ENCODE measurements at places on chromosomes 5 and 9.

- no peak for DNase-seq
These were observed 21.3 kb upstream of the GLRX start for GRCh38 chr5:95843733-95844223.

DNA sequence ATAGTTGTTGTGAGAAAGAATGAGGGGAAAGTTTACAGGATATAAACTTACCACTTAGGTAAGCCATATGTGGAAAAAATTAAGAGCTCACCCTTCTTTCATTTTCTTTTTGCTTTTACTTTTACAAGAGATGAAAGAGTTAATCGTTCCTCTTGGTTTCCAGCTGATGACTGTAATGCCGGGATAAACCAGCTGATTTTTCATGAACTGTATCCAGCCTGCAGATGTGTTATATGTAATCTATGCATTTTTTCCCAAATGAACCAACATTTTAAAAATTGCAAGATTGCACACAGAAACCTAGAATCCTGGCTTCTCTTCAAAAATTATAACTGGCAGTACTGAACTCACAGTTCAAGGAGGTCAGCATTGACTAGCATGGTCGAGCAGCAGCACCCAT lies 185.9 kb downstream of the GRIA1 start:
- DNase-seq, result no peak

DNA sequence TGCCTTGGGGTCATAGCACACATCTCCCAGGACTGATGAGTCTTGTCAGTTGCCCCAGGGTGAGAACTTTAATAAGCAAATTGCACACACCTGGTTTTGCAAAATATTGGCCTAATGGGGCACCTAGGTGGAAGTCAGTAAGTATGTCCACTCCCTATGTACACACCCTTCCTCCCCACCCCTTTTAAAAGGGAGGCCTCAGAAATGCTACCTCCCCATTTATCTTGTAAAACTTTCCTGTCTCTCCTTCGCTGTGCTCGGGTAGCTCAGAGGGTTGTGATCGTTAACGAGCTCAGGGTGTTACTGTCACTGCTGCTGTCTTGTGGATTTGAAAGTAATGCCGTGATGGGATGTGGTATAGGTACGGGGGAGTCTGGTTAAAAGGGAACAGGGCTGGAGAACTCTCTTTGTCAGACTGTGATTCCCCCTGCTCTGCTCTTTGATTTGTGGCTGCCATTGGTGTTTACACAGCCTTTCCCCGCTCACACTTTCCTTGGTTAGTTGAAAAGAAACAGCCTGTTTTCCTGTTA lies 26.2 kb downstream of the ZNF462 start:
- no peak for DNase-seq

DNA sequence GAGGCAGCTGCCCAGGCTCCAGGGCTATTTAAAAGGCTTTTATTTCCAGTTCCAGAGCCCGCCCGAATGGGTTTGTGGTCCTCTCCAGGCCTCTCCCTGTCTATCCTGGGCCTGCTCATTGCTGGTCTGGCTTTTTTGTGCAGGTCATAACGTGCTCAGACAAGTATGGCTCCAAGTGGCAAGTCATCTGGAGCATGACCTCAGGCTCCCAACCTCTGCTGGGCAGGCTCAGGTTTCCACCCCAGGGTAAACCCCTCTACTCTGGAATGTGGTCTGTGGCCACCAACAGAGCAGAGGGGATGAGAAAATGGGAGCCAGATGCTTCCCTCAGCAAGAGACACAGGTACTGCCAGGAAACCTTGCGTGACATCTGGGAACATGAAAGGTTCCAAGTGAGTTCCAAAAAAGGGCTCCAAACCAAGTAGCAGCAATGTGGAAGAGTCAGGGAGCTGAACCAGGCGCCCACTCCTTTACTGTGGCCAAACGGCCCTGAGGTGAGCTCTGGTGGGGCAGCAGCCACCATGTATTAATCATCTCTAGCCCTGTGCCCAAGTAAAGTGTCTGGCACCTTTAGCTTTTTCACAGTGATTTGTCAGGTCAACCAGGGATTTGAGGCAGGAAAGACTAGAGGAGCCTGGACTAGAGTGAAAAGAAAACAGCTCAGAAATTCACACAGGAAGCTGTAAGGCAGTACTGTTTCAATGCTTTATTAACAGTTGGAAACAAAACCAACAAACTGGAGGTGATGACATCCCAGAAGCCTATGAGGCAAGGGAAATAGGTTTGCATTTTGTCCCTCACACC lies 25.7 kb downstream of the PCDHGC5 start:
- no peak for DNase-seq

GRCh38 chr5:40332970-40333369 lies 346.7 kb upstream of the PTGER4 start:
- DNase-seq, result no peak

DNA sequence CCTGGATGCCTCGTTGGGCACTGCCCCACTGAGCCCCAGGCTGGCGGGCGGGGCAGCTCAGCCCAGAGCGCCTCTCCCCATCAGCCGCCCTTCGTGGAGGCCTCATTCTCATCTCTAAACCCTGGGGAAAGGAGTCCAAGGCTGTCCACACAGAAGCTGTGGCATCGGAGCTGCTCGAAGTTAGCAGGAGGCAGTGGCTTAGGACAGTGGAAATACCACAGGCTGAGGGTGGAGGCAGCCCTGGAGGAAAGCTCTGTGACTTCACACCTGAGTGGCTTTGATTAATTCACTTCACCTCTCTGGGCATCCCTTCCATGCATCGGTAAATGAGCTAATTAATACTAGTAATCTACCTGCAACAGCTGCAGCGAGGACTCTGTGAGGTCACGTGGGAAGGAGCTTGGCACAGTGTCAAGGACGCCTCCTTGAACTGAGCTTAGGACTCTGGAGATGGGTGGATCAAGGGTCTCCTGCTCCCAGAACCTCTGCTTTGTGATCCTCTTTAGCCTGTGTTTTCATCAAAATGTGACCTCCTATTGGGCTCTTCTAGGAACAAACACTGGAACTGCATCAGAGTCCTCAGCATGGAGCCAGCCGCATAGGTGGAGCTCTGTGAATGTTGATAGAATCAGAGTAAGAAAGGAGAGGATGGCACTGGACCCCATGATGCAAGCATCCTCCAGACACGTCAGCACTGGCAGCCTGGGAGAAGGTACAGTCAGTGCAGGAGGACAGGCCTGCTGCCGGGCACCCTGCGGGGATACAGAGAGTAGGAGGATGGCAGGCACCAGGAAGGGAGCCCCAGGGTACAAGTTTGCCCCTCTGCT lies 842 bp upstream of the ANGPTL2 start:
- no peak for DNase-seq

DNA sequence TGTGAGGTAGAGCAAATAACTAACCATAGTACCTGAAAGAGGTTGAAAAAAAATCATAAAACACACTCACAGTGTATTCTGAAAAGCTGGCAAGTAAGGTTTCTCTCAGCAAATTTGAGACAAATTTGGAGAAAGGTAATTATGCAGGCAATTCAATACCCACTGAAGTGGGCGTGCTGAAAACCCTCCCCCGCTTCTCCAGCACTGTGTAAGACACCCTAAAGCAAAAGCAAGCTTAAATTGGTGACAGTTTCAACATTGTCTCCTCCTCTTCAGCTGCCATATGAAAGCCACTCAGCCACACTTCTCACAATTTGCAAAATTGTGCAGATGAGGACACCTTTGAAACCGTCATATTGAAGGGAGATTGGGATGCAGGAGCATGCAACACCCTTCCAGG lies 322.3 kb upstream of the CDH6 start:
- DNase-seq, result no peak

DNA sequence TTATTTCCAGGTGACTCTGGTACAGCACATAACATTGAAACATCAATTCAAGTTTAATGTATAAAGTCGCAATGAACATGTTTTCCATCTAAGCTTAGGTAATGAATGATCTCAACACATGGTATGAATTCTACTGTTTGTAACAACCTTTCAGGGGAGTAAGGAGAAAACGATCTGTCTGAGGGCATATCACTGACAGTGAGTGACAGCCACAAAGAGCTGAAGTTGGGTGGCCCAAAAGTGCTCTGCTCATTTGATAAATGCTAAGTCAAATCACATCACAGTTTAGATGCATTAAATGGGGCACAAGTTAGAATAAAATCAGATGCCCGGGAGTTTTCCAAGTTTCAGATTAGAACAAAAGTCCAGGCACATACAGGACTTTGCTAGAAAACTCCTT lies 1.2 kb downstream of the FANCC start:
- no peak for DNase-seq

DNA sequence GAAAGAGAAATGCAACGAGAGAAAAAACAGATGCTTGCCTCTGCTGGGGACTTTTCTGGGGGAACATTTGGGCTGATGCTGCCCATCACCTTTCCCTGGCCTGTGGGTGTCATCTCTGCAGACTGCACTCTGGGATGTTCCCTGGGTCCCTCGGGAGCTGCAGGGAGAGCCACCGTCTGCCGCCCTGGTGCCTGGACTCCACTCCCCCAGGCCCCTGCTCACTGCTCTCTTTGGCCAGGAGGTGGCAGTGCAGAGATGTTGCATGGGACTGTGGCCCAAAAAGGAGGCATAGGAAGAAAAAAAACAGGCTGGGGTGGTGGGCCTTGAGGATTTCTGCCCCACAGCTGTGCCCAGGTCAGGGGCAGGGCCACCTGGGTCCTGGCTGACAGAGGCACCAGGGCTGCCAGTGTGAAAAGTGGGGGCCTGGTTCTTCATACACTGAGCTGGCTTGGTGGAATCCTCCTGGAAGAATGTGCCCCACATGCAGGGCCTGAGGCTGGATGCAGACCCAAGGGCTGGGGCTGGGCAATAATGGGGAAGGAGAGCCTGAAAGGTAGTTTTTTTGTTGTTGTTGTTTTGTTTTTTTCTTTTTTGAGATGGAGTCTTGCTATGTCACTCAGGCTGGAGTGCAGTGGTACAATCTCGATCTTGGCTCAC lies 353.6 kb downstream of the SLIT3 start:
- no peak for DNase-seq

DNA sequence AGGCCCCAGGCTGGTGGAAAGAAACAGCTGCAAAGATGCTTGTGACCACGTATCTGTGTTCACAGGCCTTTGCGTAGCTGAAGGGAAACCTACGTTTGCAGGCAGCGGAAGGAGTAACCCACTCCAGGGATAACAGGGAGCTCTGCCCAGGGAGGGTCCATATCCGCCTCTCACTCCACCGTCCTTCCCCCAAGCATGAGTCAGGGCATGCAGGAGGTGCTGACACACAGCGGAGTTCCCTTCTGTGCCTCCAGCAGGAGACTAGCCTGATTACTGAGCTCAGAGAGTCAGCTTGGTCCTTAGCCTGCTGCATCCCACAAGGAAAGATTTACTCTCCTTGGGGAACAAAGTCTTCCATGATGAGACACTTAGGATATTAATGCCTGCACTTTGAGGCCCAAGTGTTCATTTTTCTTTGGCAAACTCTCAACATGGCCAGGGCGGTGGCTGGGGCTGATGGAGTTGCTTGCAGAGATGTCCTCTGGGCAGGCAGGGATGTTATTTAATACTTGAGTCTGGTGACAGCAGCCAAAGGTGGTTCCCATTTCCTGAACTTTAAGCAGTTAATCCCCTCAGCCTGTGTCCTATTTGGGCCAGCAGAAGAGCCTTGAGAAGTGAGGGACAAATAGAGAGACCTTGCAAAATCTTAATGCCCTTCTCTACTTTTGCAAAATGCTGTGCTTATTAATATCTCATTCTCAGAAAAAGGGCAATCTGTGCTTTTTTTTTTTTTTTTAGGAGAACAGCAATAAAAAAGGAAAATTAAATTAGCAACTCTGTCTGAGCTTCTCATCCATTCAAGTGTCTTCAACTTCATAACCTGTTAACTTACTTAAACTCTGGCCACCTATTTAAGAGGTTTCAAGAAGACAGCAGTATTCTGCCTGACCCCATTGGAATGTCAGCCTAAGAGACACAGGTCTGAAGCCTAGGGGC lies 222.1 kb downstream of the HSPA4 start:
- DNase-seq, result no peak

All from stimulated activated CD8-positive, alpha-beta memory T cell treated with anti-CD3 and anti-CD28 coated beads, Interleukin-15, amount 100 ng/mL, for 24 hours (primary cell).